Left cardiac atrium (tissue), 4 donors: ENCODE measurements at places on chromosomes 1 and 21. TPM values are rescaled to one million over a fixed set of nuclear protein-coding genes. Genes with fewer than 3 reads are reported as not detected.

The KCNK2 gene
- not detected for total RNA-seq

The ANKRD13C gene
- 10.7 TPM for total RNA-seq

The MAEL gene
- 2.9 TPM for total RNA-seq

The KIF17 gene
- 3.2 TPM for total RNA-seq

The PRAMEF8 gene
- not detected for total RNA-seq

The BCAS2 gene
- total RNA-seq = 34.7 TPM

The LDLRAD1 gene
- total RNA-seq = not detected

The OR2L8 gene
- total RNA-seq = not detected

The HSPG2 gene
- total RNA-seq = 307 TPM

The IL22RA1 gene
- 0.26 TPM for total RNA-seq

The PLA2G2C gene
- total RNA-seq = not detected

The DENND2D gene
- 10.6 TPM for total RNA-seq

The APH1A gene
- total RNA-seq = 64.3 TPM

The MRAP gene
- total RNA-seq = 15.0 TPM

The PTPRC gene
- total RNA-seq = 24.2 TPM

The RPE65 gene
- total RNA-seq = not detected

GRCh38 chr21:29155118-29155932, 24.9 kb downstream of the MAP3K7CL start:
- DNase-seq = peak; percentile 72

DNA sequence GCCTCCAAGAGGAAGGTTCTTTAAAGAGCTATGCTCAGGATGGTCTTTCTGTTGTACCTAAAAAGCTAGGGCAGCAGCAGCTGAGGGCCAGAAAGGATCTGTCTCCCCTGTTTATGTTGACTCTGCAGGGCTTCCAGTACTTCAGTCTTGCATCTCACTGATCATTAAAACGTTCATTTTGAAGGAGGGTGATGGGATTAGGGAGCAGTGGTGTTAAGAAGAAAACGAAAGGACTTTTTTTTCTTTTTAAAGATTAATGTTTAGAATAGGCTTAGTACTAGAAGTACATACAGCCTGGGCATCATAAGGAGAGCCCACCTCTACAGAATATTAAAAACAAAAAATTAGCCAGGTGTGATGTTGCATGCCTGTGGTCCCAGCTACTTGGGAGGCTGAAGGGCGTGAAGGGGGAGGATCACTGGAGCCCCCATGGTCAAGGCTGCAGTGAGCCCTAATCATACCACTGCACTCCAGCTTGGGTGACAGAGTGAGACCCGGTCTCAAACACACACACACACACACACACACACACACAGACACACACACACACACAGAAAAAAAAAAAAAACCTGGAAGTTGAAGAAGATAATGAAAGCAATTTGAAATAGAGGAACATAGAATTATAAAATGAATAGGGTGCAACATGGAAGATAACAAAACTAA, 2.9 kb downstream of the CR1L start:
- no peak for DNase-seq

- DNase-seq = no peak
Measured at GRCh38 chr1:220803401-220804201, 16.9 kb downstream of the MTARC1 start.

DNA sequence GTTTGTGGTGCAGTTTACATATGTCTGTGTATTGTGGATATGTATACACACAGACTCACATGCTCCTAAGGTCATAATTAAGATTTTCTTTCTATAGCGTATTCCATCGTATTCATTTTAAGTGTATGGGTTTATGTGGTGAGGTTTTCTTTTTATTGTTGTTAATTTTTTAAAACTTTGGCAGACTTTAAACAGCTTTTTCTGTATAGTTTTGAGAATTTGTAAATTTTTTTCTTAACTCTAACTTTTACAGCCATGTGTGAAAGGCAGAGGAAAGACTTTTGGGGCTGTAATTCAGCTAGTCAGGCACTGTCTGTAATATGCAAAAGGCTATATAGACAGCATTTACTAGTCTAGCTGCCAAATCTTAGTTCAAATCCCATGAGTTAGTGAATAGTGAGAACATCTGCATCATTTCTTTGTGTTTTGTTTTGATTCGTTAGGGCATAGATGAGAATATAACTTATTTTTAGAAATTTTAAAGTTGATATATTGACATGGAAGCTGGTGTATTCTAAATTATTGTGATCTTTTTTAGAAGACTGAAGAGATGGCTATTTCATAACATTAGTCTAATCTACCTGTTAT, 2.3 kb downstream of the MAGI3 start:
- no peak for DNase-seq

- DNase-seq = peak; percentile 24
Measured at GRCh38 chr1:27592931-27593677, 10.8 kb downstream of the AHDC1 start.

- no peak for DNase-seq
Measured at GRCh38 chr1:21293537-21294265, 3.4 kb upstream of the ECE1 start.

GRCh38 chr1:46673749-46674182, 2.1 kb downstream of the TEX38 start:
- DNase-seq = no peak

DNA sequence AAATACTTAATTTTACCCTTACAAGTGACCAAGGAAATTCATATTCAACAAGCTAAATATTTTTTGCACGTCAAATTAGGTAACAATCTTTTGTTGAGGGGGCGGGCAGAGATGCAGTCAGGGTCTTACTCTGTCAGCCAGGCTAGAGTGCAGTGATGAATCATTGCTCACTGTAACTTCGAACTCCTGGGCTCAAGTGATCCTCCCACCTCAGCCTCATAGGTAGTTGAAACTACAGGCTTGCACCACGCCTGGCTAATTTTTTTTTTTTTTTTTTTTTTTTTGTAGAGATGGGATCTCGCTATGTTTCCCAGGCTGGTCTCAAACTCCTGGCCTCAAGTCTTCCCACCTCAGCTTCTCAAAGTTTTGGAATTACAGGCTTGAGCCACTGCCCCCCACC, 26.5 kb downstream of the PHTF1 start:
- no peak for DNase-seq

DNA sequence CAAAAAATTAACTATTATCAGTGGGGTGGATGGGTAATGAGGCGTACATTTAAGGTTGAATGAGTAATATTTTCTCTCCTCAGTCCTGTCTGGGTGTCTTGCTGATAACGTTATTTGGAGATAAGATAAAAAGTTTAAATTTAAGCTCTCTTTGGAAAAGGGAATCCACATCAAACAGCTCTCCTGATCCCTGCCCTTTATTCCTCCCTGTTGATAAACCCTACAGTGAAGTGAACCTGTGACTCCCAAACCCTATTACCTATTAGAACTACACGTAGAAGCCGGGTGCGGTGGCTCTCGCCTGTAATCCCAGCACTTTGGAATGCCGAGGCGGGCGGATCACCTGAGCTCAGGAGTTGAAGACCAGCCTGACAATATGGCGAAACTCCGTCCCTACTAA, 9.9 kb upstream of the GPR161 start:
- no peak for DNase-seq

- peak; percentile 75 for DNase-seq
Measured at GRCh38 chr21:45874716-45875415, 106.7 kb upstream of the COL6A1 start.

DNA sequence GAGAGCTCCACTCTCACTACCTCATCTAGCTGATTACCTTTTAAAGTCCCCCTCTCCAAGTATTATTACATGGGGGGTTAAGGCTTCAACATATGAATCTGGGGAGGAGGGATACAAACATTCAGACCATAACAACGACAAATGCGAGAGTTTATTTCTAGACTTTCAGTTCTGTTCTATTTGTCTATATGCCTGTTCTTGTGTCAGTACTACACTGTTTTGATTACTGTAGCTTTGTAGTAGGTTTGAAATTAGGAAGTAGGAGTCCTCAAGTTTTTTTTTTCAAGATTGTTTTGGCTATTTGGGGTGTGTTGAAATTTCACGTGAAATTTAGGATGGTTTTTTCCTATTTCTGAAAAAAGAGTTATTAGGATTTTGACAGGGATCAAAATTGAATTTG, 16.3 kb downstream of the ZMYM4 start:
- no peak for DNase-seq

DNA sequence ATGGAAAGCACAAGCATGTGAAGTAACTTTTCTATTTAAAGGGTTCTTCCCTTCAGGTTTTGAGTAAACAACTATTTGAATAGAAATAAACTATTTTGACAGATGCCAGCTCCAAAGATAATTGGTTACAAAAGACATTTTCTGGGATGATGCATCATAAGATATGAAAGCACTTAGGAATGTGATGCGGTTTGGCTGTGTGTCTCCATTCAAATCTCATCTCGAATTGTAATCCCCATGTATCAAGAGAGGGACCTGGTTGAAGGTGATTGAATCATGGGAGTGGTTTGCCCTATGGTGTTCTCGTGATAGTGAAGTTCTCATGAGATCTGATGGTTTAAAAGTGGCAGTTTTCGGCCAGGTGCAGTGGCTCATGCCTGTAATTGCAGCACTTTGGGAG, 6.4 kb downstream of the DISP1 start:
- DNase-seq = no peak

GRCh38 chr1:3249631-3250501, 180.9 kb downstream of the PRDM16 start:
- DNase-seq = no peak

DNA sequence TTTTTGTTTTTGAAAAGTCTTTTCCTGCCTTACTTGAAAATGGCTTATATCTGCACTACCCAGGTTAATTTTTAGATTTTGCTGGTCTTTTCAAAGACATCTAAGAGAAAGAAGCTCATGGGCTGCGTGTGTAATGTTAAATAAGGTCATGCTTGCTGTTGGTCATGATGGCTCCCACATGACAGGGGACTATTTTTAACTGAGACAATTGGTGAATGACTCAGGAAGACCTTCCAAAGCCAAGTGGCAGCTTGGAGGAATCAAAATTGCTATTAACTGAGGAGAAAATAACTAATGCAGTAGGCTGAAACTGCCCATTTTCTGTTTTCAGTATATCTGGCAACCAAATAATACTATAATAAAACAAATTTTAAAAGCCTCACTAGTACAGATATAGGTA, 117.1 kb upstream of the SPAG17 start:
- DNase-seq = no peak

DNA sequence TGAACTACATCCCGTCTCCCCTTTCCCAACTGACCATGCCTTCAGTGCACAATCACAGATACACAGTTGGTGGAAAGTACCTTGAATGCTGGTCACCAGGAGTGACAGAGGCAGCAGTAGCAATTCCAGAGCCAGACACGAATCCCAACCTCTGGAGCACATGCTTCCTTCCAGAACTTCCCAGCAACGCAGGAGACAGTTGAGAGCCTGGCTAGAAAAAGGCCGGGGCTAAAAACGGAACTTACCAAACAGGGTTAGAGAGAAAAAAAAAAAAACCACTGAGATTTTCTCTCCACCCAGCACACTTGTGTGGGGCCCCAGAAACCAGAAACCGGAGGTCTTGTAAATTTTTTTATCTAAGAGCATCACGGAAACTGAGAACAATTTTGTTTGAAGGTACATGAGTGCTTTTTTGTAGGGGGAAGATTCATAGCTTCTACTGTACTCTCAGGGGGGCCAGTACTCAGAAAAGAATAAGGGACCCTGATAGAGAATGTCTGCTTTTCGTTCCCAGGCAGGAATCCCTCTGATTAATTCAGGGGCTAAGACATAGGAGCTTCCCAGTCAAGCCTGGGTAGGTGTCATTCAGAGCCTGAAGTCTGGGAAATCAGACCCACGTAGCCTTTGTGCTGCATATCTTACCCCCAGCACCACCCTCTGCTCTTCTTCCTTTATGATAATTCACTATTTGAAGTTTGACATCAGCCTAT, at the start of gene CD48:
Gene CD48 (minus strand): TSS at position 221 of the 710 bp plus-strand sequence. CDS start 59 bp downstream, at position 162.
- no peak for DNase-seq

- no peak for DNase-seq
Measured at GRCh38 chr1:181777812-181778211, 283.7 kb downstream of the ZNF648 start.

- no peak for DNase-seq
Measured at GRCh38 chr1:228939001-228939691, 203.9 kb downstream of the RHOU start.

- no peak for DNase-seq
Measured at GRCh38 chr21:25366116-25366515, 241.2 kb downstream of the MRPL39 start.

GRCh38 chr1:53381790-53382401, 54.0 kb upstream of the LRP8 start:
- DNase-seq = no peak

DNA sequence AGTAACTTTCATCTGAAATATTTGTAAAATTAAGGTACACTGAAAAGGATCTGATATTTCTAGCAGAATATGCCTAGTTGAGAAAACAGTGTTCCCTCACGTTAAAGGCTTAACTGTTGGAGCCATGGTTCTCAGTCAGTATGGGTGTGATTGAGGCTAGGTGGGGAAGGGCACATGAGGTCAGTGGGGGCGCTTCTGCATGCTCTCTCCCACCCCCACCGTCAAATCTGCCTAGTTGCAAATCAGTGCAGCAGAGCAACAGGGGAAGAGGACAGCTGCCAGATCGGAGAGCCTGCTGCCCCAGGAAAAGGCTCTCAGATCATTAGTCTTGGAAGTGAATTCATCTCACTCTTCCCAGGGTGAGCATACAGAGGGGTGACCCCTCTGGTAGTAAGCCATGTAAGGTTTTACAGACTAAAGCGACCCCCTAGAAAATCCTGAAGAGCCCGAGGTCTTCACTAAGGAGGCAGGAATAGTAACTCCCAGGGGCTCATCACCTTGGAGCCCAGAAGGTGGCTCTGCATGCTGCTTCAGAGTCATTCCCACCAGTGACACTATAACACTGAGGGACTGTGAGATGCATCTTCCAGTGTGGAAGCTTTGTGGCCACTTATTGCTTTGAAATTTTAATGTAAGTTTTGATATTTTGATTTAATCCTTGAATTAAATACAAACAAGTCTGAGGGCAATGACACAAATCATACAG, 83.1 kb upstream of the BARHL2 start:
- no peak for DNase-seq

GRCh38 chr1:91065337-91065736, 43.5 kb upstream of the ZNF644 start:
- DNase-seq = no peak

GRCh38 chr1:78716186-78716585, 66.6 kb downstream of the IFI44 start:
- no peak for DNase-seq

GRCh38 chr21:42583477-42584295, 69.7 kb upstream of the PDE9A start:
- no peak for DNase-seq

DNA sequence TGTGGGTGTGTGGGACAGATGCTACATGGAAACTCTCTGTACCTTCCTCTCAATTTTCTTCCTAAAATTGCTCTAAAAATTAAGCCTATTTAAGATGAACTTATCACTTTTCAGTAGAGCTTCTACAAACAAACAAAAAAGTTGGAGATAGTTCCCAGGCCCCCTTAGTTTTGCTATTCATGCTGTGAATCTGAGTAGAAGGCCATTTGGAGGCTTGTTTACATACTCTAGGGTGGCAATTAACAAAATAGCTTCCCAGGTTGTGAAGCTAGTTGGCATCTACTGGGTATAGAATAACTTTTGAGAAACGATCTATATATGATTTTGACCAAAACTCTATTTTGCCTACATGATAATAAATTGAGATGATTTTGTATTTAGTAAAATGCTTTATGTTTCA, 541.4 kb upstream of the B3GALT2 start:
- no peak for DNase-seq
